ENCODE measurements at places on chromosomes 6 and 20. TPM values are rescaled to one million over a fixed set of nuclear protein-coding genes. Genes with fewer than 3 reads are reported as not detected.

DNA sequence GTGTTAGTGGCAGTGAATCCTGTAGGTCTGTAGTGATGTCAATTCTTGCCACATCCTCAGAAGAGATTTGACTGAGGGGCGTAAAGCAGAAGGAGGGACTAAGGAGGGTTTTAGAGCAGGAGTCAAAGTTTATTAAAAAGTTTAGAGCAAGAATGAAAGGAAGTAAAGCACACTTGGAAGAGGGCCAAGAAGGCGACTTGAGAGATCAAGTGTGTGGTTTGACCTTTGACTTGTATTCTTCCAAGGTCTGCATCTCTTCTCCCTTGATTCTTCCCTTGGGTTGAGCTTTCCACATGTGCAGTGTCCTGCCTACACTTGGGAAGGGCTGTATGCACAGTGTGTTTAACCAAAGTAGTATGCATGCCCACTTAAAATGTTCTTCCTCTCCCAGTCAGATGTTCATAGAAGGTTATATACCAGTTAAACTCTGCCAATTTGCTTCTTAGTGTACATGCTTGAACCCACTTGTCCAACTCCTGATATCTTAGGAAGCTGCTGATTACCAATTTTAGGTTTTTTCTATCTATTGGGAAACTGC, 627.6 kb downstream of the MMUT start:
- no peaks in the 10 kb centered on the region for H3K27me3 ChIP-seq
- no peak overlapping the region for H3K4me3 ChIP-seq

GRCh38 chr20:55513954-55514353, 491.4 kb downstream of the CBLN4 start:
- H3K27ac ChIP-seq = no peak overlapping the region
- no peak for DNase-seq
- no peaks in the 10 kb centered on the region for H3K36me3 ChIP-seq
- no peaks in the 10 kb centered on the region for H3K4me1 ChIP-seq
- H3K27me3 ChIP-seq = no peaks in the 10 kb centered on the region

GRCh38 chr6:26385734-26386125, 2.8 kb downstream of the BTN2A2 start:
- no peaks in the 10 kb centered on the region for H3K4me1 ChIP-seq
- H3K27ac ChIP-seq = no peak overlapping the region
- no peak overlapping the region for H3K4me3 ChIP-seq
- no peak for DNase-seq
- H3K27me3 ChIP-seq = no peaks in the 10 kb centered on the region
- no peaks in the 10 kb centered on the region for H3K36me3 ChIP-seq

DNA sequence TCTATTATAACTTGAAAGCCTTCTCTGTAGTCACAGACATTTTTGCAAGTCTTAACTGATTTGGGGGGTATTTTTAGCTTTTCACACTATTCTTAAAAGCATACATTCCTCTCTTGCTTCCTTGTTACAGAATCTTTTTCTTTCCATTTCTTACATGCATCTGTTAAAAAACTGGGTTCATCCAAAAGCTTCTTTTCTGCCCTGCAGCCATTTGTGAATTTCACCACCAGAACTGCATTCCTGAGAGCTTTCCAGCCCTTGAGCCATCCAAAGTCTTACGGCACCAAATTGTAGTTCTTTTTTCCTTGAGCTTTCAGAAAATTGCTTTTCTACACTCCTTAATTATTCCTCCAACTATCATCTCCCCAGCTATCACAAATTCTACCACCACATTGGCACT, 19.7 kb upstream of the GSTA4 start:
- H3K4me3 ChIP-seq = no peak overlapping the region
- peaks cover 51% of the 10 kb centered on the region for H3K36me3 ChIP-seq
- no peak for DNase-seq
- H3K4me1 ChIP-seq = no peaks in the 10 kb centered on the region

GRCh38 chr20:49320460-49320859, 42.6 kb upstream of the ZNFX1 start:
- DNase-seq = no peak
- no peak overlapping the region for H3K27ac ChIP-seq
- no peaks in the 10 kb centered on the region for H3K36me3 ChIP-seq
- H3K27me3 ChIP-seq = peaks cover 15% of the 10 kb centered on the region
- peaks cover 6% of the 10 kb centered on the region for H3K4me1 ChIP-seq
- H3K4me3 ChIP-seq = no peak overlapping the region

DNA sequence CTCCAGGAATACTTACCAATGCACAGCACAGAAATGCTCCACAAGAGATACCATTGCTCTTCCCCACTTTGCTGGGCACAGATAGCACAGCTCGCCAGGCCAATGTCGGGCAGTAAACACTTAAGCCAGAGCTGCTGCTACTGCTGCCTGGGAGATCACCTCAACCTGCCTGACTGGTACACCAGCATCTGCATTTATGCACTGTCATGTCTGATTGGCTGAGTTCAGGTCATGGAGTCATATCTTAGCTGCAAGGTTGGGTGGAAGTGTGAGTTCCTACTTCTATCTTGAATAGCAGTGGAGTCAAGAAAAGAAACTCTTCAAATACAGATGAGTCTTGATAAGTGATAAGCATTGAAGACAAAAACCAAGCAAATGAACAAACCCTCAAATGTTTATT, 10.9 kb upstream of the ADGRF4 start:
- no peaks in the 10 kb centered on the region for H3K36me3 ChIP-seq
- DNase-seq = no peak
- H3K27ac ChIP-seq = no peak overlapping the region
- H3K27me3 ChIP-seq = no peaks in the 10 kb centered on the region

DNA sequence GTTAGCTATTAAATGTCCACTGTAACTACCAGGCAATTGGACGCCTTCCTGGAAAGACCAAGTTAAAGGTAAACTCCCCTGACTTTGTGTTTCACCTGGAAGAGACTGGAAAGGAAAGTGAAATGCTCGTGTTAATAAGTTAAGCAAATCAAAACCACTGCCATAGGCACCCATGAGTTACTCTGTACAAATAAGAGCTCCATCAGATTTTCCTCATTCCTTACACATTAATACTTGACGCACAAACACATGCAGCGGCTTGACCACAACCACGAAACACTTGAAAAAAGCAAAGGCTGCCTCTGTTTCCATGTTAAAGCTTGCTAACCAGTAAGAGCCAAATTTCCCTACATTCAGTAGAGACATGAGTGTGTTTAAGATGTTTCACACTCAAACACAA, 19.8 kb downstream of the GCM1 start:
- H3K27ac ChIP-seq = peak overlapping the region; percentile 53
- no peak for DNase-seq
- no peaks in the 10 kb centered on the region for H3K36me3 ChIP-seq
- no peaks in the 10 kb centered on the region for H3K27me3 ChIP-seq
- no peak overlapping the region for H3K4me3 ChIP-seq

GRCh38 chr6:108115598-108116058, 41.1 kb upstream of the OSTM1 start:
- DNase-seq = peak; percentile 73
- no peaks in the 10 kb centered on the region for H3K4me1 ChIP-seq
- no peak overlapping the region for H3K27ac ChIP-seq

- H3K4me1 ChIP-seq = peaks cover 48% of the 10 kb centered on the region
- no peak for DNase-seq
- H3K27me3 ChIP-seq = no peaks in the 10 kb centered on the region
- no peak overlapping the region for H3K27ac ChIP-seq
- H3K36me3 ChIP-seq = no peaks in the 10 kb centered on the region
- no peak overlapping the region for H3K4me3 ChIP-seq
These were observed 2.5 kb upstream of the APOBEC2 start for GRCh38 chr6:41050536-41050935.

- no peak overlapping the region for H3K27ac ChIP-seq
- H3K36me3 ChIP-seq = no peaks in the 10 kb centered on the region
These were observed 73.8 kb downstream of the EDN3 start for GRCh38 chr20:59374261-59374660.

- no peak overlapping the region for H3K27ac ChIP-seq
- H3K27me3 ChIP-seq = no peaks in the 10 kb centered on the region
- H3K4me1 ChIP-seq = no peaks in the 10 kb centered on the region
- no peaks in the 10 kb centered on the region for H3K36me3 ChIP-seq
- H3K4me3 ChIP-seq = no peak overlapping the region
- no peak for DNase-seq
These were observed 52.4 kb downstream of the FNDC1 start for GRCh38 chr6:159221486-159222170.

- peaks cover 4% of the 10 kb centered on the region for H3K36me3 ChIP-seq
- peak overlapping the region; percentile 63 for H3K4me3 ChIP-seq
- no peak for DNase-seq
- peaks cover 6% of the 10 kb centered on the region for H3K4me1 ChIP-seq
- peak overlapping the region; percentile 71 for H3K27ac ChIP-seq
- no peaks in the 10 kb centered on the region for H3K27me3 ChIP-seq
These were observed 686 bp downstream of the ZGPAT start for GRCh38 chr20:63708301-63709148.

DNA sequence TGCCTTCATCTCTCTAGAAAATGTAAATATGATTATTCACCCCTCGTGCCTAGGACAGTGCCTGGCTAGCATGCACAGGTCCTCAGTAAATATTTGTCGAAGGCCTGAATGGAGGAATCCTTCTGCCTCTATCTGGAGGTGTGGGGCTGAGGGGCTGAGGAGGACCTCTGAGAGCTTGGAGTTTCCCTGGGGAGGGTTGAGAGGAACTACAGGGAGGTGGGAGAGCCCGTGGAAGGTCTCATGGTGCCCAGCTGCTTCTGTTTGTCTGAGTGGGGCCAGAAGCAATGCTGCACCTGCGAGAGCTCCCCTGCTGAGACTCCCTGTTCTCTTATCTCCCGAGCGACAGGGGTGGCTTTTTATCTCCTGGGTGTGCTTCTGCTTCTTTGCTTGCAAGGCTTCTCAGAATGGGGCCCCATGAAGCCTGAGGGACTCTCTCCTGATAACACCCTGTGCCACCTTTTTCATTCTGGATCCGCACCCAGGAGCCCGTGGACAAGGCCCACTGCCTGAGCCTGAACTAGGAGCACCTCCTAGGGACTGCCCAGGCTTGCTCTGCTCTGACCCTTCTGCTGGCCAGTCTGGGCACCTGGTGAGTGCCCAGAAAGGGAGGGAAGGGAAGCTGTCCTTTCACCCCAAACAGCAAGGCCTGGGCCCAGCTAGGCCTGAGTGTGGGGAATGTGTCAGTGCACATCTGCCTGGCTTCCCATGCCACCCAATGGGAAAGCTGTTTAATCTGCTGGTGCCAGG, 2.4 kb downstream of the SLC29A1 start:
- H3K36me3 ChIP-seq = peaks cover 12% of the 10 kb centered on the region
- peaks cover 44% of the 10 kb centered on the region for H3K4me1 ChIP-seq
- no peaks in the 10 kb centered on the region for H3K27me3 ChIP-seq
- peak overlapping the region; percentile 10 for H3K27ac ChIP-seq
- no peak for DNase-seq

DNA sequence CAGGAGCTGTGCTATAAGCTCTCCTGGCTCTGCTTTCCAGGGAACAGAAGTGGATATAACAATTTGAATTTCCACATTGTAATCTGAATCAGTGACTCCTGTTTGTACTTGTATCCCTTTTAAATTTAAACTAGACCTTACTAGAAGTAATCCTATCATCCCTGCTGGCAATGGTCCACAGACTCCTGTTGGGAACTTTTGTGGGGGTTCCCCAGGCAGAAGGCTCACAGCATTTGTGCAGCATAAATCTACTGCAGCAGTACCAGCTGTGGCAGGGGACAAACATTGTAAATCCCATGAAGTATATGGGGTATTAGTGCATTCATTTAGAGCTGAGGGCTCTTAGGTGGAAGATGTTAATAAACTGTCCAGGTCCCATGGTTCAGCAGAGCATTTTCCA, 12.0 kb upstream of the PDCD2 start:
- H3K4me1 ChIP-seq = no peaks in the 10 kb centered on the region
- no peak for DNase-seq
- H3K36me3 ChIP-seq = no peaks in the 10 kb centered on the region
- no peak overlapping the region for H3K4me3 ChIP-seq
- no peaks in the 10 kb centered on the region for H3K27me3 ChIP-seq

GRCh38 chr6:6386010-6386409, 65.5 kb upstream of the F13A1 start:
- no peaks in the 10 kb centered on the region for H3K36me3 ChIP-seq
- H3K4me1 ChIP-seq = no peaks in the 10 kb centered on the region
- H3K27me3 ChIP-seq = no peaks in the 10 kb centered on the region
- DNase-seq = no peak

GRCh38 chr6:30676660-30677285, 4.0 kb upstream of the DHX16 start:
- DNase-seq = no peak
- no peaks in the 10 kb centered on the region for H3K27me3 ChIP-seq
- peaks cover 3% of the 10 kb centered on the region for H3K4me1 ChIP-seq
- no peak overlapping the region for H3K27ac ChIP-seq
- peaks cover 8% of the 10 kb centered on the region for H3K36me3 ChIP-seq

DNA sequence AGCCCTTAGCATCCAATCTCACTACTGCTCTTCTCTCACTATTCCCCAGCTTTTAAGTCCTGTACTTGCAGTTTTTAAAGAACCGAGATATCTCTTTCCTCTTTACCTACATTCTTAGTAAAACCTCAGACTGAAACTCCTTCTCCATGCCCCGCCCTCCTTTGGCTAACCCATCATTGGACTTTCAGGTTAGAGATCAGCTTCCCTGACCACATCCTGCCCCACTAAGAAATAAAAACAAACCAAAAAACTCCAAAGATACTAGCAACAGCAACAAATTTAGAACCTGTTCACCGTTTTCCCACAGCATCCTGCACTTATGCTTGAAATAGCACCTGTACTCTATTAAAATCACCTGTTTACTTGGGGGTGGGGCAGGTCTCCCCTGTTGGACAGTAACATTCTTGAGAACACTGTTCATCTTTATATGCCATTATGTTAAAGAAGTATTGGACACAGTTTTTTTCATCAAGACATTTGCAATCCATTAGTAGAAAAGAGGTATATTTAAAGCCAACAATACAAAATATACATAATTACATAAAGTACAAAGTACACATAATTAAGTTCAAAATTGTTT, 16.3 kb upstream of the SMAP1 start:
- no peak overlapping the region for H3K4me3 ChIP-seq
- H3K27me3 ChIP-seq = no peaks in the 10 kb centered on the region
- H3K4me1 ChIP-seq = no peaks in the 10 kb centered on the region
- no peak for DNase-seq

DNA sequence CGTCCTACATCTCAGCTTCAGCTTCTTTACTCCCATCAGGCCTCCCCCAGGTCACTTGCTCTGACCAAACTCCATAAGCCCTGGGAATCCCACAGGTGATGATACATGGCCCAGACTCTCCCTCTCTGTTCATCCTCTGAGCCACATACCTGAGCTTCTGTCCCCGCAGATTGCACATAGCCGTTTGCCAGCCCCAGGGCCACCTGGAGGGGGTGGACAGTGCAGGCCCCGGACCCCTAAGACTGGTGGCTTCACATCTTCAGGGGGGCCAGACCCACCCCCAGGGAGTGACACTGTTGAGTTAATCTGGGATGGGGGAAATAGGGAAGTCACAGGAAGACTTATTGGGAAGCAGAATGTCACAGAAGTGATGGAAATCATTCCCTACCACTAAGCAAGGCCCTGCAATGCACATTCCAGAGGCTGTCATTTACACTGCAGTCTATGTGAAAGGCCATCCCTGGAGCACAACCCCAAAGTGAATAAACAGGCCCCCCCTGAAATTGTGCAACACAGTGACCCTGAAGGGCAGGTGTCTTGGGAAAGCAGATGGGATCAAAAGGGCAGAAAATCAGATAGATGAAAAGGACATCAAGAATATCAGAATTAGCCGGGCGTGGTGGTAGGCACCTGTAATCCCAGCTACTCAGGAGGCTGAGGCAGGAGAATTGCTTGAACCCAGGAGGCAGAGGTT, 2.2 kb downstream of the RXRB start:
- H3K36me3 ChIP-seq = peaks cover 29% of the 10 kb centered on the region
- DNase-seq = no peak
- no peak overlapping the region for H3K27ac ChIP-seq
- H3K4me3 ChIP-seq = no peak overlapping the region

FAXC gene
- total RNA-seq = 1.3 TPM

PCMT1 gene
- total RNA-seq = 25.2 TPM

BMP7 gene
- 2.5 TPM for total RNA-seq

BFSP1 gene
- total RNA-seq = 0.81 TPM

PTCRA gene
- not detected for total RNA-seq

RAE1 gene
- 4.8 TPM for total RNA-seq

PRRT1 gene
- 0.52 TPM for total RNA-seq

ELOVL4 gene
- 0.26 TPM for total RNA-seq

Data from pancreas (tissue), 10 donors.